Hepatocyte (in vitro differentiated cells): ENCODE measurements at places on chromosomes 3 and 15. TPM values are rescaled to one million over a fixed set of nuclear protein-coding genes. Genes with fewer than 3 reads are reported as not detected.

Gene PCLAF
- 19.2 and 21.2 TPM in 2 replicates for total RNA-seq

Gene ZWILCH
- total RNA-seq = 10.8 and 17.8 TPM in 2 replicates

Gene SLCO2A1
- total RNA-seq = 2.2 and 2.3 TPM in 2 replicates

Gene PLSCR5
- total RNA-seq = 0.60 and 2.0 TPM in 2 replicates

Gene RABL3
- 12.7 and 21.4 TPM in 2 replicates for total RNA-seq

GRCh38 chr15:83106994-83107840 lies at the start of gene TM6SF1:
TM6SF1 (plus strand) TSS chr15:83107645; CDS start chr15:83107681, 36 bp downstream.
- DNase-seq = peak; percentile 26
- peak within 1 kb of the TSS; percentile 49 for H3K4me3 ChIP-seq
- no peaks in the 10 kb centered on the region for H3K4me1 ChIP-seq
- H3K27ac ChIP-seq = no peak within 1 kb of the TSS
- H3K27me3 ChIP-seq = peaks cover 62% of the 10 kb centered on the region
- no peaks in the 10 kb centered on the region for H3K36me3 ChIP-seq

- H3K36me3 ChIP-seq = no peaks in the 10 kb centered on the region
- DNase-seq = no peak
- no peak overlapping the region for H3K27ac ChIP-seq
- no peaks in the 10 kb centered on the region for H3K27me3 ChIP-seq
- no peaks in the 10 kb centered on the region for H3K4me1 ChIP-seq
Measured at GRCh38 chr3:111915905-111916304, 56.8 kb downstream of the PHLDB2 start.

- DNase-seq = no peak
- no peaks in the 10 kb centered on the region for H3K36me3 ChIP-seq
- no peak overlapping the region for H3K4me3 ChIP-seq
- peaks cover 4% of the 10 kb centered on the region for H3K4me1 ChIP-seq
Measured at GRCh38 chr15:89899295-89899945, 5.6 kb upstream of the AP3S2 start.

DNA sequence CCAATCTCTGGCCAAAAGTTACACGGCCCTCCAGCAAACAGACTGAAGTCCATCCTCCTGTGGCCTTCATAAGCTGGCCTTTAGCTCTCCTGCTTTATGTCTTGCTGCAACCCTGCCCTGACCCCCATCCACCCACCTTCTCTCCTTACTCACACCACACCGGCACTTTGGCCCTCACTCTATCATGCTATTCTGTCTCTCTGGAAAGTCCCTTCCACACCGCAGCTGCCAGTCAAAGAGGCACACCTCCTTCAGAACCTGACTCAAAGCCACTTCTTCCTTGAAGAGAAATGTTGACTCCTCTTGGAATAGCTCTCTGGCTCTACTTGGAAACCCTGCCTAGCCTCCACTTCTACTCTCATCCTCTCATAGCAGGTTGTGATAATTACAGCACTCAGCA lies 4.5 kb downstream of the GPR156 start:
- no peak for DNase-seq
- peaks cover 3% of the 10 kb centered on the region for H3K4me1 ChIP-seq
- no peak overlapping the region for H3K4me3 ChIP-seq
- H3K27me3 ChIP-seq = peaks cover 28% of the 10 kb centered on the region
- H3K27ac ChIP-seq = no peak overlapping the region
- H3K36me3 ChIP-seq = no peaks in the 10 kb centered on the region

DNA sequence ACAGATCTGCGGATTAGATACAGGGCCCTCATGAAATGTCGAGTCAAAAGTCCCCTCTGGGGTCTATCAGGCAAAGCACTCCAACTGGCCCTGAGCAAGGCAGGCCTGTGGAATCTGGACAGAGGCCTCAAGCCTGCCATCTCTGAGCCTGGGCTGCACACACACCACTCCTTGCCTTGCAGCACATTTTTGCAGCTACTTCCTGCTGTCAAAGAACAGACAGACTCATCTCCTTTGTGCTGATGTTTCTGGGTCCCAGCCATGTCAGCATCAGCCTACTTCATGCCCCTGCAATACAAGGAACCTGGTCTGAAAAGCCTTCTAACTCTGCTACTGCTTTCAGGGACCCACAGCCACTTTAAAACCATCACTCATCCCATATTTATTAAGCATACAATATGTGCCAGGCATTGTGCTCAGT lies 60.6 kb upstream of the IL12A start:
- H3K4me3 ChIP-seq = no peak overlapping the region
- no peak overlapping the region for H3K27ac ChIP-seq
- no peaks in the 10 kb centered on the region for H3K4me1 ChIP-seq
- H3K27me3 ChIP-seq = no peaks in the 10 kb centered on the region
- no peaks in the 10 kb centered on the region for H3K36me3 ChIP-seq
- no peak for DNase-seq

- H3K4me3 ChIP-seq = no peak overlapping the region
- DNase-seq = no peak
- no peaks in the 10 kb centered on the region for H3K36me3 ChIP-seq
- H3K27ac ChIP-seq = no peak overlapping the region
- H3K27me3 ChIP-seq = no peaks in the 10 kb centered on the region
- peaks cover 13% of the 10 kb centered on the region for H3K4me1 ChIP-seq
Measured at GRCh38 chr3:197421021-197421420, 122.6 kb upstream of the DLG1 start.

DNA sequence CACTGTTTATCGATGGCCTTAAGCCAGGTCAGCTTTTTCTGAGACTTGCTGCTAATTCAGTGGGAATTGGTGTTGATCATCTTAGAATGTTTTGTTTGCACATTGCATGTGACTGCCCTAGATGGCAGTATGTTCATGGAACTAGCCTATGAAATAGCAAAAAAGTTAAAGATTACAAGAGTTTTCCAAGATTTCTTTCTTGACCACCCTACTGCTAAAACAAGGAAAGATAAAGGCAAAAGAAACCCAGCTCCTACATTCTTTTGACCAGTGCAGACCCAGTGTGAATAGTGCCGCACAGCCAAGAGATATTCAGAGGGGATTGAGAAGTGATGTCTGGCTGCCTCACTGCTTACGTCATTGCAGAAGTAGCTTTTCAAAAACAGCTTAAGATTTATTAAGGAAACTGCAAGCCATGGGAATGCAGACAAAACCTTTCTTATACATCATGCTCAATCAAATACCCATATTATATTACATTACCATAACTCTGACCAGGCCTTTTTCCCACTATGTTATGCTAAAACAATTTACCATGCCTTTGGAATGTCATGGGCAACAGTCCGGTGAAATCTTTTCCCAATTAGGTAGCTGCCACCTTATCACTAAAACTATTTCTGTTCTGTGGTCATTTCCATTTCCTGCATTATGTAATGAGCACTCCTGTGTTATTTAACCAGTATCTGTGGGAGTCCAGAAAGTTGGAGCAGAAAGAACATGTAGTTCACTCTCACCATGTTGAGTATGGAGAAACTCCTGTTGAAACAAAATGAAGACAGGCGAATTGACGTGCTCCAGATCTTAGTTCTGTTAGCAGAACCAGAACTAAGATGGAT lies 6.0 kb downstream of the PHLDB2 start:
- H3K4me1 ChIP-seq = peaks cover 27% of the 10 kb centered on the region
- no peaks in the 10 kb centered on the region for H3K36me3 ChIP-seq
- H3K27ac ChIP-seq = peak overlapping the region; percentile 58
- H3K4me3 ChIP-seq = no peak overlapping the region
- peak; percentile 40 for DNase-seq

GRCh38 chr3:13414040-13414729 lies 5.9 kb downstream of the NUP210 start:
- no peak overlapping the region for H3K27ac ChIP-seq
- peaks cover 6% of the 10 kb centered on the region for H3K4me1 ChIP-seq
- no peak for DNase-seq

DNA sequence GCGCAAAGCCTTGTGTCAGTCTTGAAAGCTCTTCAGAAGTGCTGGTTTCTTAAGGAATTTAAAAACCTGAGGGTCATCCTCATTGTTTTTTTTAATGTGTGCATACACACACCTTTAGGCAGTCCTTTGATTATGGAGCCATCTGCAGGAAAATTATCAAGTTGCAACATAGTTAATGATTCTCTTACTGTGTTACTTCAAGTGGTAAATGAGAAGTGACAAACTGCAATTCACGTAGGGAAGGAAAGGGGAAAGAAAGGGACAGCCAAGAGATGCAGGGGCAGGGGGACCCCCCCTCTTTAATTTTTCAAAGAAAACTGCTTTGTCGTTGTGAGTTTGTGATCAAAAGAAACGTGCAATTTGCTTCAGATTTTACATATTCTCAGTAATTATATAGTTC lies 162.4 kb upstream of the CGNL1 start:
- H3K4me1 ChIP-seq = peaks cover 46% of the 10 kb centered on the region
- no peak overlapping the region for H3K27ac ChIP-seq
- no peak overlapping the region for H3K4me3 ChIP-seq
- no peaks in the 10 kb centered on the region for H3K36me3 ChIP-seq
- no peaks in the 10 kb centered on the region for H3K27me3 ChIP-seq

- no peaks in the 10 kb centered on the region for H3K36me3 ChIP-seq
- H3K4me1 ChIP-seq = peaks cover 4% of the 10 kb centered on the region
- DNase-seq = peak; percentile 93
Measured at GRCh38 chr3:125990253-125990970, 21.4 kb downstream of the ROPN1B start.
